Prostate gland (tissue), 2 donors: ENCODE measurements at places on chromosomes 5 and 9.
A peak's percentile ranks its signal among the peaks of the same experiment; 100 is the strongest.

DNA sequence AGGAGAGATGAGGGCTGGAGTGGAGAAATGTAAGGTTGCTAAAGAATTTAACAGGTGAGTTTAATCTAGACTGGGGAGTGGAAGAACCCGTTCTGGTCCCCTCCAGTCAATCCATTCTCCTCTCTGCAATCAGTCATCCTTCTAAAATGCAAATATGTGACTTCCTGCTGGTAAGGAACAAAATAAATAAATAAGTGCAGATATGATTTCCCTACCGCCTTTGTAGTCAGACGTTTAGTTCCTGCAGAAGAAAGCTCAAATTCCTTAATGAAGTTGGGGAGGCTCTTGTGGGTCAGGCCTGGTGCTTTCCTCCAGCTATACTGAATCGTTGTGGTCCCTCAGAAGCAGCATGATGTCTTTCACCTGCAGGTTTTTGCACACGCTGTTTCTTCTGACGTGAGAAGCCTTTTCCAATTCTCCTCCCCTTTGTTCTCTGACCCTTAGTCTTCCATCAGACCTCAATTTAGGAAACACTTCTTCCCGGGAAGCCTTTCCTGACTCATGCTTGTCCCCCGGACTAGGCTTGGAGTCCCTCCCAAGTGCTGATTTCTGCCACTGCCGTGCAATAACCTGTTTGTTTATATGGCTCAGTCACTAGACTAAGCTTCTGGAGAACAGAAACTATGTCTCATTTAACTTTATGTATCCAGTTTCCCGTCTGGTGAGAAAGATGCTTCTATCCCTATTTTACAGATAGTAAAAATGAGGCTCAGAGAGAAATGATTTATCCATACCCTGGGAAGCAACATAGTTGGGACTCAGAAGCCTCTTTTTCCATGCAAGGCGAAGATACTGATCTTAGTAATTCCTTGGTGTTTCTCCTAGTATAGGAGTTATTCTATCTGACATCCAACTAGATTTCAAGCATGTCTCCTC is 1.3 kb downstream of the ATP6V1G1 start:
- no peak for DNase-seq

DNA sequence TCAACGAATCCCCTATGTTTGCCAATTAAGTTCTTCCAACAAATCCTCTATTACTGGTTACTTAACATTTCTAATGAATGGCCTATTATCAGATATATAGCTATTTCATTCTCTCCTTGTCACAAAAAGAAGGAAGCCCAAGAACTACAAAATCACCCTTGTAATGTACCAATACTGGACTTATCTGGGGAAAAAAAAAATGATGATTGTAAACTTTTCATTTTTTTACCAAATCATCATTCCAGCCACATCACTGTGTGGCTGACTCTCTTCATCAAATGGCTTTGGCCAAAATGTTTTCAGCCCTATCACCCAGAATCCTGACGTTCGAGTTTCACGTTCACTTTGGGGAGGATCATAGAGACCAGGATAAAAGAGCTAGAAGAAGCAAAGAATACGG is 216.7 kb downstream of the ACTL7B start:
- no peak for DNase-seq

- DNase-seq: no peak
Observed at GRCh38 chr9:34272101-34272541, 56.9 kb downstream of the KIF24 start.

DNA sequence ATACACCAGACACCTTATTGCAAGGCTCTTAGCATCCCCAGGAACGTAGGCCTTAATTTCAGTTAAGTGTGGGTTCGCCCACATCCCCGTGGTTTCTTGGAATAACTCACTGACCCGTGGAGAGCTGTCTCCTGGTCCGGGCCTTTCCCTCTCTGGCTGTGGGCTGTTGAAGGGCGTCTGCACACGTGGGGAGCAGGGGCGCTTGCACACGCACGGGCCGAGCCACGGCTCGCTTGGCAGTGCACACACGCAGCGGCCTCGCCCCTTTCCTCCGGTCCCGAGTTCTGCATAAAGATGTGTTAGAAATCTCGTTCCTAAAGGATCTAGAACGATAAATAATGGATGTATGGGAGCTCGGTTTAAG is 141.9 kb downstream of the PBX3 start:
- no peak for DNase-seq

GRCh38 chr5:88452820-88453219 is 184.2 kb upstream of the TMEM161B start:
- no peak for DNase-seq

DNA sequence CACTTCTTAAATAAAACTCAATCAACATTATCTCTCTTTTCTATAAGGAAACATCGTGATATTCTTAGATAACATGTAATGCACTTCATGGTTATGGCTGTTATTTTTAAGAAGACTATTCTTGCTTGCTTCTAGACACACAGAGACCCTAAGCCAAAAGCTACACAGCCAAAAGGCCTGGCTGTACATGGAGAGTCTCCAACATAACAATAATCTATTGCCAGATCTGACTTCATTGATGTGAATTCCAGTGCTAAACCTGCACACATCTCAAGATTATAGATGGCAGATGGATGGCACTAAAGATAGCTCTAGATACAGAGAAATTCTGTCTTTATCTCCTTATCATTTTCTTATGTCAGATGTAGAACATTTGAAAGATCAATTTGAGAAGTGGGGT is 811.6 kb upstream of the ZNF608 start:
- DNase-seq: no peak

GRCh38 chr5:135269931-135270421 is 129.1 kb downstream of the MACROH2A1 start:
- no peak for DNase-seq

GRCh38 chr9:129810788-129811187 is 7.8 kb downstream of the TOR1B start:
- DNase-seq: no peak

GRCh38 chr5:112142769-112143270 is 276.3 kb downstream of the EPB41L4A start:
- DNase-seq: no peak

GRCh38 chr5:111697881-111698757 is 58.9 kb downstream of the NREP start:
- DNase-seq: no peak

GRCh38 chr9:83449166-83449565 is 89.0 kb downstream of the FRMD3 start:
- no peak for DNase-seq

GRCh38 chr5:138077064-138077696 is 6.7 kb upstream of the WNT8A start:
- DNase-seq: peak; percentile 48

GRCh38 chr5:171785517-171785916 is at the start of gene SMIM23:
TSS of gene SMIM23 (plus strand) at chr5:171785817. CDS start at chr5:171785872, 55 bp downstream.
- DNase-seq: no peak

DNA sequence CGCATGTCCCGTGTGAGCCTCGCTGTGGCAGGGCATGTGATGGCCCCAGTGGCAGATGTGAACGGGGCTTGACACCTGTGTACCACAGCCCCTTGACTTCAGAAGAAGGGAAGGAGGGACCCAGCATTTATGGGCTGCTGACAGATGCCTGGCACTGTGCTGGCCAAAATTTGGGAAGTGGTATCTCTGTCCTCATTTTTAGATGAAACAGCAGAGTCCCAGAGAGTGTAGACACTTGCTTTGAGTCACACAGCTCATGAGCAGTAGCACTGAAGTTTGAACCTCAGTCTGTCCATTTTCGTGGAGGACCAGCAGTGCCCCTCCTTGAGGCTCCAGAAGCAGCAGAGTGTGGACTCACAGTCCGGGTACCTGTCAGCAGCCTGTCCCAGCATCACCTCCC is 16.5 kb downstream of the NEK6 start:
- no peak for DNase-seq
